ENCODE measurements at places on chromosomes 4 and X.

- DNase-seq = no peak
Measured at GRCh38 chrX:19949340-19949739, 41.5 kb downstream of the BCLAF3 start.

DNA sequence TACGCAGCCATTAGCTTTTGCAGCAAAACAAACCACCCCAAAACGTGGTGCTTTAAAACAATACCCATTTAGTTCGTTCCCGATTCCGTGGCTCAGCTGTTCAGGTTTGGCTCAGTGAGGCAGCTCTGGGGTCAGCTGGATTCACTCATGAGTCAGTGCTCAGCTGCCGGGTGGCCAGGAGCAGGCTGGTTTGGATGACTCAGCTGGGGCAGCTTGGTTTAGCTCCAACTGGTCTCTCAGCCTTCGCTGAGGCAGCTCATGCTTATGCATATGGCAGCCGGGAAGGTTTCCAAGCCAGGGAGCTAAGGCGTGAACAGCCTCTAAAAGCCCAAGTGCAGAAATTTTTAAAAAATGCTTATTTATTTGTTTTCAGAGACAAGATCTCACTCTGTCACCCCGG, 13.3 kb upstream of the CD99 start:
- peak; percentile 99 for DNase-seq

DNA sequence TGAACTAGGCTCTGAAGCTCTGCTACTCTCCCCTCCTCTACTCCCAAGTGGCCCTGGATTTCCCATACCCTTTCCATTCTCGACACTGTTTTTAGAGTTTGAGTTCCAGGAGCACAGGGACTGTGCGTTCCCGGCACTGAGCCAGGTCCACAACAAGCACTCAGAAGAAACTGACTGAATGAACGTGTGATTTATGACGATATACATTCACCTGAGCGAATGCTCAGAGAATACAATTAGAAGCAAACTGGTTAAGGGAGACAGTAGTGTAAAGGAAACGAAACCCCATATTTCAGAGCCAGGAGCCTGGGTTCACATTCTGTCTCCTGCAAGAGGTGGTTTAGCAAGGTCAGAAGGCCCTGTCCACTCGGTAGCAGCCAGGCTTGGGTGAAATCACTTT, 1.4 kb upstream of the KIAA0232 start:
- DNase-seq = no peak

- no peak for DNase-seq
Measured at GRCh38 chr4:89929425-89930159, 34.9 kb downstream of the MMRN1 start.

DNA sequence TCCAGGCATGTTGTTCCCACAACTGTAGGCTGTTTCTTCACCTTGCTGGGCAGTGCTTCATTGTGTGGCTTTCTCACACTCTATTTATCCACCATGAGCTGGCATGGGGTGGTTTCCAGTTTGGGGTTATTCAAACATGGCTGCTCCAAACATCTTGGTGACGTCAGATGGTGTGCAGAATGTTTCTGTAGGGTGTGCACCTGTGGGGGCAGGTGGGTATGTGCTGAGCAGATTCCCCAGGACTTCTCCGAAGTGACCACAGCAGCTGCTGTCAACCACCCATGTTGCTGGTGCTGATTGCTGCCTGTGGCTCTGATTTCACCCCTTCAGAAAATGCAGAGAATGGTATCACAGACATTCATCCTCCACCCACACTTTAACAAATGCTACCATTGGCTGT, 5.0 kb upstream of the PSAPL1 start:
- DNase-seq = no peak

DNA sequence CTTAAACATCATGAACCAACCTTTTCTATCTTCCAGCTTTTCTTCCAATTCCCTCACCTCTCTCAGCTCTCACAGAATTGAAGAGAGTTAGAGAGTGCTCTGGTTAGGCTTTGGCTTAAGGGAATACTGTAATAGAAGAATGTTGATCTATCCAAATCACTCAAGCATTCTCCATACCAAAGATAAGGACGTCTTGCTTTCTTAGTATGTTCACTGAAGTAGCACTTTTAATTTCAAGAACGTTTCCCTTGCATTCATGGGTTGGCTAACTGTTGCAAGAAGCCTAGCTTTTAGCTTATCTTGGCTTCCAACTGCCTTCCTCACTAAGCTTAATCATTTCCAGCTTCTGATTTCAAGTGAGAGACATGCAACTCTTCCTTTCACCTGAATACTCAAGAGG, 43.2 kb downstream of the FANCB start:
- no peak for DNase-seq

- no peak for DNase-seq
Measured at GRCh38 chr4:80276931-80277330, 10.5 kb downstream of the FGF5 start.

DNA sequence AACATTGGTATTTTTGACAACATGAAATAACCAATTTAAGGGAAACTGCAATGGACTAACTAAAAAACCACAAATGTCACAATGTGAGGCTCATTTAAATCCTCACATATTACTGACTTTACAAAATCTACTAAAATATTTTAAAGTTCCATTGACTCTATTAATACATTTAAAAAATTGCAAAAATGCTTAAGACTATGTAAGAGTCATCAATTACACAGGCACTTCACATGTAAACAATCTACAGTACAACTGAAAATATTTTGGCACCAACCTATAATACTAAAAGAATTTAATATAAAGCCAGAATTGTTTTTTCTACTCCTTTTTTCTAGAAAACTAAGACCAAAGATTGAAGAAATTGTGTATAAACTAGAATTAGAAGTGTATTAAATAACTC, 76.8 kb upstream of the RBMXL3 start:
- no peak for DNase-seq

DNA sequence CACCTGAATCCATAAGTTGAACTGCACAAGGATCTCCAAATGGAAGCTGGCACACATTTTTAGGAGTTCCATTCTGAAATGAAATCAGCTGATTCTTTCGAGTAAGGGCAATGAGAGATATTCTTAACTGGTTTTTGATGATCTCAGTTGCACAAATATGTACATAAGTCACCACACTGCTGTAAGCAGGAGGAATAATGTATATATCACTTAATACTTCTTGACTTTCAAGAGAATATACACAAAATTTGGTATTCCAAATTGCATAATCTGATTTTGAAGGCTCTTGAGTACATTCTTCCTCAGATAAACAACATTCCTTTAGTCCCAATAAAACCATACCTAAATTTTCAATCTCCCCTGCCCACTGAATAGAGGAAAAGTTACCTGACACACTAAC, 8.2 kb downstream of the FANCB start:
- DNase-seq = peak; percentile 14

All from cardiac muscle cell (in vitro differentiated cells and primary cell).